ENCODE measurements at places on chromosomes 2 and 18. TPM values are rescaled to one million over a fixed set of nuclear protein-coding genes. Genes with fewer than 3 reads are reported as not detected.

STK17B gene
- total RNA-seq: 43.1 TPM

SCYGR1 gene
- total RNA-seq: not detected

ANTXR1 gene
- 45.5 TPM for total RNA-seq

KCNG2 gene
- 6.4 TPM for total RNA-seq

KCNIP3 gene
- total RNA-seq: 1.7 TPM

SLC19A3 gene
- total RNA-seq: 0.17 TPM

DSG1 gene
- not detected for total RNA-seq

DNPEP gene
- 72.5 TPM for total RNA-seq

MROH2A gene
- not detected for total RNA-seq

ZFP36L2 gene
- total RNA-seq: 11.6 TPM

SMPD4 gene
- 11.2 TPM for total RNA-seq

GALNT5 gene
- total RNA-seq: 32.4 TPM

DYNC2LI1 gene
- total RNA-seq: 28.0 TPM

TUBB8B gene
- total RNA-seq: not detected

MAPK4 gene
- total RNA-seq: under 0.01 TPM

CDH19 gene
- total RNA-seq: not detected

RFTN2 gene
- total RNA-seq: 10.2 TPM

CCBE1 gene
- 60.9 TPM for total RNA-seq
